ENCODE measurements at places on chromosomes 16 and 17. TPM values are rescaled to one million over a fixed set of nuclear protein-coding genes. Genes with fewer than 3 reads are reported as not detected.

DNA sequence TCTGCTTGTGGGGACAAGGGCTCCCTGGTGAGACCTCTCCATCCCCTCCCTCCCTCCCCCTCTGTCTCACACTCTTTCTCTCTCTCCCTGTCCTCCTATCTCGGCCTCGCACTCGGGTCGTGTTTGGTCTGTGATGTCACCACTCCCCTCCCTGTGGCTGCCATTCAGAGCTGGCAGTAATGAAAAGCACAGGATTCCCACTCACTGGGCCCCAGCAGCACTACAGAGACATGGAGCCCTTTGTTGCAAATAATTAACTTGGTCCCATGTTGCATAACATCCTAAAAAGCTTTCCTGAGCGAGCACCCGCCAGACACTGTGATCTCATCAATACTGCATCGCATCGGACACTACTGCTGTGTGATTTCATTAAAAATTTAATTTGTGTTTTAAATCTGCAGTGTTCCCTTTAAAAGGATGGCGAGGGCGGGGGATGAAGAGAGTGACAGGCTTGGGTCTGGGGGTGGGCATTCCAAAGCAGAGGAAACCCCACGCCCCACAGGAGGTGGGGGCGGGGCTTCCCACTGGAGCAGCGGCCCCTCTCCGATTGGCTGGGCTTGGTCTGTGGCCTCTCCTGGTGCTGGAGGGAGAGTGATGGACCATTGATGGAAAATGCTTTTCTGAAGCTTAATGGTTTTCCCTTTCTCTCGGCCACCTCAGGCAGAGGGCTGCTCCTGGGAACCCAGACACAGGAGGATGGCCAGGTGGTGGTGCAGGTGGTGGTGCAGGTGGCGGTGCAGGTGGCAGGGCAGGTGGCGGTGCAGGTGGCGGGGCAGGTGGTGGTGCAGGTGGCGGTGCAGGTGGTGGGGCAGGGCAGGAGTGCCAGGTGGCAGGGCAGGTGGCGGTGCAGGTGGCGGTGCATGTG is 15.3 kb upstream of the NPTX1 start:
- no peak for DNase-seq

DNA sequence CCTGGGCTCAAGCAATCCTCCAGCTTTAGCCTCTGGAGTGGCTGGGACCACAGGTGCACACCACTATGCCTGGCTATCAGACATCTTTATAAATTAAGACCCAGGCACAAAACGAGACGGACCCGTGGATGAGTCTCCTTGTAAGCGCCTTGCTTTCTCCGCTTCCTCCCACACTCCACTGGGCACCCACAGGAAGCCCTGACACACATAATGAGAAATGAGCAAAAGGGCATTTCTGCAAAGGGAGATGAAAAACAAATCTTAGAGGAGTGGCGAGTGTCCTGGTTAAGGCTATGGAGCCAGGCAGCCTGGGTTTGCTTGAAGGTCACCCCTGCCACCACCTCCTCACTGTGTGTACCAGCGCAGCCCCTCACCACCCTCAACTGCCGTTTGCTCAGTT is 56.3 kb downstream of the XYLT1 start:
- DNase-seq, result no peak

- no peak for DNase-seq
These were observed 139.5 kb downstream of the BCAS3 start for GRCh38 chr17:60817192-60817591.

DNA sequence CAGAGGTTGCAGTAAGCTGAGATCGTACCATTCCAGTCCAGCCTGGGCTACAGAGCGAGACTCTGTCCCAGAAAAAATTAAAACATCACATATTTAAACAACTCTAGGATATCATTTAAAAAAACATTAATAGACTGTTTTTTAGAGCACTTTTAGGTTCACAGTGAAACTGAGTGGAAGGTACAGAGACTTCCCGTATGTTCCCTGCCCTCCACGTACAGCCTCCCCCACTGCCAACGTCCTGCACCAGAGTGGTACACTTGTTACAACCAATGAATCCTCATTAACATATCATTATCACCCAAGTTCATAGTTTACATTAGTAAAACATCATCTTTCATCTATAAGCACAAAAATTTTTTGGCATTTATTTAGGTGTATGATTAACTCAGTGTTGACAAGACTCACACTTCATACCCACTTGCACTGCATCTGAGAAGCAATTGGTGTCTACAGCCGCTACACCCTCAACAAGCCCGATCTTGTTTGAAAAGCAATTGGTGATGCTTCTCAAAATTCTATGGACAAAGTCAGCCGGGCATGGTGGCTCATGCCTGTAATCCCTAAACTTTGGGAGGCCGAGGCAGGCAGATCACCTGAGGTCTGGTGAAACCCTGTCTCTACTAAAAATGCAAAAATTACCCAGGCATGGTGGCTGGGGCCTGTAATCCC is 39.9 kb upstream of the STH start:
- no peak for DNase-seq

- DNase-seq, result no peak
These were observed 59.6 kb upstream of the CACNG5 start for GRCh38 chr17:66775271-66775670.

- DNase-seq, result no peak
These were observed at the start of gene ASIC2 for GRCh38 chr17:33292981-33293867. TSS of gene ASIC2 (minus strand) at chr17:33293295.

DNA sequence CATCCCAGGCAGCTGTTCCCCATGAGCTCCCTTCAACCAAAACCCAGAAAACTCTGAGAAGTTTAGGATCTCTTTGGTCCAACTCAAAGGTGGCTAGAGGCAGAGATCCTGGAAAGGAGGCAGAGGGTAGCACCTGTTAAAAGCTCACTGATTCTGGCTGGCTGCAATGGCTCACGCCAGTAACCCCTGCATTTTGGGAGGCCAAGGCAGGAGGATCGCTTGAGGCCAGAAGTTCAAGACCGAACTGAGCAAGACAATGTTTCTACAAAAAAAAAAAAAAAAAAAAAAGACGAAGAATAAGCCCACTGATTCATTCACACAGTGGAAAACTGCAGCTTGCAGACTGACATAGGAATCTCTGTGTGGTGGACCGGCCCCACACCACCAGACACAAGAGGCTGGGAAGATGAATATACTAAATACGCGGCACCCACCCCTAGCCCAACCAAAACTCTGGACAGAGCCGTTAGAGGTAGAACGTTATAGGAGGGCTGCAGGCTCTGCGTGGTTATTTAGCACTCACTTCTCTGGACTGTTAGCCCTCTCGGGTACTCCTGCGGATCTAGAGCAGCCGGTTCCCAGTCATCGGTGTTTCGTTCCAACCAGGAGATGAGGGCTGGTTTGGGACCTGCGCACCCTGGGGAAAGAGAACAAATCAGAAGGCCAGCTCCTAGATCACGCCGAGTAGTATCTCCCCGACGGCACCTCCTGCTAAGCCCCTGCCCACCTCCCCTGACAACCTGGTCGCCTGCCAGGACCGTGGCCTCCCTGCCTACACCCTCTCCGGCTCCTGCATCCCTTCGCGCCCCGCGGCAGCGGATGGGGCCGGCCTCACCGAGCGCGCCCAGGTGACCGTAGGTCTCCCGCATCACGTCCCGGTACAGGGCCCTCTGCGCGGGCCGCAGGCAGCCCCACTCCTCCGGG is 925 bp downstream of the ZNF689 start:
- peak; percentile 67 for DNase-seq

GRCh38 chr17:7361906-7362305 is 7.0 kb downstream of the TMEM95 start:
- DNase-seq, result no peak

DNA sequence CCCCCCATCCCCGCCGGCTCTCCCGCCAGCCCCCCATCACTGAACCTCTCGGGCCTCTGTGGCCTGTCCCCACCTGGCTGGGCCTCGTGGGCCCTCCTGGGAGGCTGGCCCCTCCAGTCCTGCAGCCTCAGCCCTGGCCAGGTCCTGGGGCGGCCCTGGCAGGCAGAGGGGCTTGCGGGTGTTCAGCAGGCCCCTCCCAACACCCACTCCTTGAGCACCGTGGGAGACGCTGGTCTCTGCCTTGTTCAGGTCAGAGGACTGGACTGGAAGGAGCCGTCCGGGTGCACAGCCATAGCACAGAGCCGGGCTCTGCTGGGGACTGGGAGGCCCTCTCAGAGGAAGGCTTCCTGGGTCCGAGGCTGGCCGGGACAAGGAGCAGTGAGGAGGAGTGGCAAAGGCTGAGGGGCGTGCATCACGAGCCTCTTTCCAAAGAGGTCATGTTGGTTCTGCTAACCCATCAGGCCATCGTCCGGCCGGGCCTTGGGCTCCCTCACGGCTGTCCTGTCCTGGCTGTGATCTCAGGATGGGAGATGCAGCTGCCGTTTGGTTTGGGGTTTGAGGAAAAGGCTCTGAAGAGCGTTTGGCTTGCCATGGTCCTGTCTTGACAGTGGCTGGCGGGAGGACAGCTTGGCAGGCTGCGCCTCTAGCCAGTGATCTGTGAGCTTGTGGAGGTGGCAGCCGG is 6.3 kb upstream of the PABPN1L start:
- no peak for DNase-seq

- DNase-seq, result no peak
These were observed 9.9 kb downstream of the CCDC102A start for GRCh38 chr16:57526498-57526897.

GRCh38 chr17:83084214-83084613 is 4.8 kb downstream of the METRNL start:
- no peak for DNase-seq

DNA sequence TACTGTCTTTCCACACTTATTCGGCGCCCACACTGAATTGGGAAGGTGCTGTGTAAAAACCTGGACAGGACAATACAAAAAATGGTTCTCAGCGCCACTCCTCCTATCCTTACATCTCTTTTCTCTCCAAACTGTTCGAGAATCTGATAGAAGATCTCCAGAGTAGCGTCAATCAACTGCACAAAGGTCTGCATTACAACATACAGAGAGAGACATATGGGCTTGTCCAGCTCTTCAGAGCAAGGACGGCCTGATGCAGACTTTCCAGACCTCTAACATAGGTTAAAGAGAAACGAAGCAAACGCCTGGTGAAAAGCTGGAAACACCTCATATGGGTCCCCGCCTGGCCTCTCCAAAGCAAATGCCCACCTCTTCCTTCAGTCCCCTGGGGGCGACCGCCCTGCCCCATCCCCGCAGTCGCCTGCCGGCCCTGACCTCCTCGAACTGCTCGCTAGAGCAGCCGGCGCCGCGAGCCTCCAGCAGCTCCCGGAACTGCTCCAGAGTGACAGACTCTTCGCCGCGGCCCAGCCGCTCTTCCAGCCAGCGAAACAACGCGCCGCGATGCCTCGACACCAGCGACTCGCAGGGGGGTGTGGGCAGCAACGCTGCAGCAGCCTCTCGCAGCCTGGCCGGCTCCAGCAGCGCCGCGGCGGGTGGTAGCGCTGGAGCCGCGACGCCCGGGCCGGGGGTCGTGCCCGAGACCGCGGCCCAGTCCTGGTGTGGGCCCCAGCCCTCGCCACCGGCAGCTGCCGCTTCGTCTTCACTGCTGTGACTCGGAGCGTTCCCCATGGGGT is 526 bp downstream of the ZZEF1 start:
- peak; percentile 67 for DNase-seq

GRCh38 chr16:12646490-12647274 is 157.0 kb downstream of the CPPED1 start:
- no peak for DNase-seq

GRCh38 chr17:61314368-61315078 is 85.1 kb upstream of the TBX2 start:
- no peak for DNase-seq

- no peak for DNase-seq
These were observed 9.5 kb downstream of the ABI3 start for GRCh38 chr17:49219987-49220386.

DNA sequence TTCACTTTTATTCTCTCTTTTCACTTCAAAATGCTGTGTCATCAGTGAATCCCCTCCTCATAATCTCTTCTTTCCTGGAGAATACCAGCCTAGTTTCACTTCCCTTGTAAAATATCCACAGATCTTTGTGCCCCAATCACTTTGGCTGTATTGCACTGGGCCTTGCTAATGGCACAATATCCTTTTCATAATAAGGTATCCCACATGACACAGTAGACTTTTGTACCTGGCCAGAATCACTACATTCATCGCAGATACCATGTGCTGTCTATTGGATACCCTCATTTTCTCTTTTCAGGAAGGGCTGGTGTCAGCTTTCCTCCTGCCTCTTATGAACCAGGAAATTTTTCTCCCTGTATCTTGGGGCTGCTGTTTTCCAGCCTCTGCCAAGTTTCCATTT is 25.7 kb upstream of the TOX3 start:
- no peak for DNase-seq

The TBC1D3E gene
- total RNA-seq, result not detected

The PARD6A gene
- total RNA-seq, result 15.5 TPM

The LRRC37B gene
- total RNA-seq, result 5.5 TPM

The GLTPD2 gene
- not detected for total RNA-seq

The GNGT2 gene
- total RNA-seq, result 2.2 TPM

The EVPLL gene
- not detected for total RNA-seq

The PTX4 gene
- total RNA-seq, result not detected

The CBFA2T3 gene
- total RNA-seq, result 23.7 TPM

The CASKIN2 gene
- total RNA-seq, result 20.7 TPM

The ALOXE3 gene
- not detected for total RNA-seq

The SIRT7 gene
- 18.1 TPM for total RNA-seq

The TOX3 gene
- 3.8 TPM for total RNA-seq

The HEATR9 gene
- not detected for total RNA-seq

The TNP2 gene
- not detected for total RNA-seq
